Thyroid gland (tissue), 4 donors: ENCODE measurements at places on chromosomes 2 and 18. TPM values are rescaled to one million over a fixed set of nuclear protein-coding genes. Genes with fewer than 3 reads are reported as not detected.

DNA sequence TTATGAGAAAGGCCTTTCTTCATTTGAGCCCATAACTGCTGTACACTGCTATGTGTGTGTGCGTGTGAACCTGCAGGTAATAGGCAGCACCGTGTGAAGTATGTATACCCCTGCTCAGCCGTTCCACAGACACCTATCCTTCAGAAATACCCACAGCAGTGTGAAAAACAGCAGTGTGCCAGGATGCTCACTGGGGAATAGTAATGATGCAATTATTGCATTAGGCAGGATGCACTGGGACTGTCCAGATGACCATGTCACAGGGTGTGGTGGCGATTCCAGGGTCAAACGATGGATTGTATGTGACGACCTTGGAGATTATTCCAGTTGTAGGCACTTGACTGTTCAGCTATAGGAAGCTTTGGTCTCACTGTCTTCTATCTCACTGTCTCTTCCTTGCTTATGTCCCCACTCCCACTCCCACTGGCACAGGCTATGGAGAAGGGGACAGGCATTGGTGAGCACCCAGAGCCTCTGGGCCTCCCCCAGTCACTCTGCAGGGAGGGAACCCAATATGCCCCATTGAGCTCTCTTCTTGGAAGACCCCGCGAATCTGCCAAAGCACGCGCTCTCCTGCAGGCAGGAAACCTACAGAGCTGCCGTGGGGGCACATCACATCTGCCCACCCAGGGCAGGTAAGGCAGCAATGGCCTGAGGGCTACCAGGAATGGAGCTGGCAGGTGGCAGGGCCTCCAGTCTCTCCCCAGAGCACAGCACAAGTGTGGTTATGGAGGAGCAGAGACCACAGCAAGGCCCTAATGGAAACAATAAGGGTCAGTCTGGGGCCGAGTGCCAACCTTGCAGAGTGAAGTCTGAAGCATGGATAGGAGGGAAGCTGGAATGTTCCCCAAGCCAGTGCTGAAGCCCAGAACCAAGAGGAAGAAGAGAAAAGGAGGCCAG, 518.9 kb upstream of the RAB6C start:
- no peak for DNase-seq

DNA sequence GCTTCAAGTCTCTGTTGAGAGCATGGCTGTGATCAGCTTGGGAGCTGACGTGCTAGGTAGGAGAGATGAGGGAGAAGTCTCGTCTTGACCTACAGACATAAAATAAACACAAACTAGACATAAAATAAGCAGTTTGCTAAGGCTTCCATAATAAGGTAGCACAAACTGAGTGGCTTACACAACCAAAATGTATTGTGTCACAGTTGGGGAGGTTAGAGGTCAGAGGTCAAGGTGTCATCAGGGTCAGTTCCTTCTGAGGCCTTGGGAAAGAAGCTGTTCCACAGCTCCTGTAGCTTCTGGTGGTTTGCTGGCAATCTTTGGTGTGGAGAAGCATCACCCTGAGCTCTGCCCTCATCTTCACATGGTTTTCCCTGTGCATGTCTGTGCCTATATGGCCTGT, 20.2 kb downstream of the DAW1 start:
- no peak for DNase-seq

DLX1 gene
- 1.1 TPM for total RNA-seq

DNA sequence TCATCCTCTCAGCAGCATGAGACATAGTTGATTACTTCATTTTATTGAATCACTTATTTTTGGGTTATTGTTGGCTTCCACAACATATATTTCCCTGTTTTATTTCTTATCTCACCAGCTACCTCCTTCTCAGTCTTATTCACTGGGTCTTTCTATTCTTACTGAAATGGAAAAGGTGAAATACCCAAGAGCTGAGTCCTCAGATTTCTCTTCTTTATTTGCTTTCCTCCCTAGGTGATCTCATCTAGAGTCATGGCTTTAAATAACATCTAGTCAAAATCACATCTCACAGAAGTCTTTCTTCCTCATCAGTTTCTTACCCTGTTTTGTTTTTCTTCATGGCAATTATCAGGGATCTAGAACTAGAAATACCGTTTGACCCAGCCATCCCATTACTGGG, 105.0 kb upstream of the RBBP8 start:
- DNase-seq, result no peak

GRCh38 chr2:158878003-158878402, 82.9 kb downstream of the DAPL1 start:
- no peak for DNase-seq

TRIM43 gene
- not detected for total RNA-seq

GRCh38 chr2:32738939-32739338, 111.1 kb downstream of the TTC27 start:
- DNase-seq, result no peak

CCT7 gene
- 175 TPM for total RNA-seq

DNA sequence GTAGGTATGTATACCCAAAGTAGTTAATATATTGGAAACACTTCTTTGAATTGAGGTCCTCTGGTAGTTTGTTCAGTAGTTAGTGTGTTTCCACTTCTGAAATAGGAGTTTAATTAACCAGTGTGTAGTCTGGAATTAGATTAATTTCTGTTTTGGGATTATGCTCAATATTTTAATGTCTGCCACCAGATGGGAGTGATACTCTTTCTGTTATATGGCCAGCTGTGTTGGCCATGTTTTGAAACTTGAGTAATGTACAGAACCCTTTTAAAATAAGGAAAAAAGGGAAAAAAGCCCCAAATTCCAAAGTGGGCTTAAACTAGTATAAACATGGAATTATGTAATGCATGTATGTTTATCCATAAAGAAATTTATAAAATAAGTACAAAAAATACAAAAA, 147.7 kb downstream of the CTNNA2 start:
- no peak for DNase-seq

DNA sequence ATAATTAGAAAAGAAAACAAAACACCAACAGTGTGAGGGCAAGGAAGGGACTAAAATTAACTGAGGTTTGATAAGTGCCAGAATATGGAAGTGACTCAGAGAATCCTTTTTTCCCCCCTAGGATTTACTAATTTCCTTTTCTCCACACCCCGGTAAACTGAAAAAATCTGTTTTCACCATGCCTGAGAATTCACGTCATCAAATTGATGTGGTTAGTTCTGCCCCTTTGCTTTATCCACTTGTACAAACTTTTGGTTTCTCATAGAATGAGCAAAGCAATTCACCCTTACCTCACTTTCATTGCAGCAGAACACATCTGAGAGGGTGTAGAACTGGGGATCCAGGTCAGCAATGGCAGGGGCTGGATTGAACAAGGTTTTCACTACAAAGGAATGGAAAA, 57.8 kb downstream of the RBKS start:
- no peak for DNase-seq

TGFA gene
- total RNA-seq, result 12.9 TPM
